ENCODE measurements at places on chromosomes 12 and 14.

DNA sequence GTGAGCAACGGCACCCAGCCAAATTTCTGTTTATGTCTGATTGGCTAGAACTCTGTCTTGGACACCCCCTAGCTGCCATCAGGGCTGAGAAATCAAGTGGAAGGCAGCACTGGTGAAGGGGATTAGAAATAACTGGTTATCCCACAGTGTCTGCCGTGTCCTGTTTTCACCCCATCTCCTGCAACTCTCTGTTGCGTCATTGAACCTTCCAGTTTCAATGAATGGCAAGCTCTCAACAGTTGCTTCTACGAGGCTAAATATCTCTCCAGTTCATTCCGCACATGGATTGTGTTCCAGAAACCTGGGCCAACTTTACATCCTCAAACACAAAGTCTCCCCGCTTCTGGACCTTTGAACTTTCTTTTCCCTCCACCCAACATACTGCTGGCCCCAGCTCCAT lies 173.7 kb downstream of the RBM19 start:
- DNase-seq: no peak

GRCh38 chr14:57078054-57078453 lies 190.7 kb downstream of the EXOC5 start:
- no peak for DNase-seq

- DNase-seq: no peak
Measured at GRCh38 chr12:14284184-14284722, 81.2 kb upstream of the ATF7IP start.

DNA sequence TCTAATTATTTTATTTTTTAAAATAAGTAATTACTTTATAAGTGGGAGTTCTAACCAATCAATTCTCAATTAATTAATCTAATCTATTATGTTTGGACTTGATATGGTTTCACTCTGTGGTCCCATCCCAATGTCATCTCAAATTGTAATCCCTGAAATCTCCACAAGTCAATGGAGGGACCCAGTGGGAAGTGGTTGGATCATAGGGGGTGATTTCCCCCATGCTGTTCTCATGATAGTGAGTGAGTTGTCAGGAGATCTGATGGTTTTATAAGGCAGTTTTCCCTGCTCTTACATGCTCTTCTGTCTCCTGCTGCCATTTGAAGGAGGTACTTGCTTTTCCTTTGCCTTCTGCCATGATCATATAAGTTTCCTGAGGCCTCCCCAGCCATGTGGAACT lies 836.1 kb downstream of the GALC start:
- no peak for DNase-seq

GRCh38 chr12:104602896-104603295 lies 146.1 kb downstream of the CHST11 start:
- no peak for DNase-seq

DNA sequence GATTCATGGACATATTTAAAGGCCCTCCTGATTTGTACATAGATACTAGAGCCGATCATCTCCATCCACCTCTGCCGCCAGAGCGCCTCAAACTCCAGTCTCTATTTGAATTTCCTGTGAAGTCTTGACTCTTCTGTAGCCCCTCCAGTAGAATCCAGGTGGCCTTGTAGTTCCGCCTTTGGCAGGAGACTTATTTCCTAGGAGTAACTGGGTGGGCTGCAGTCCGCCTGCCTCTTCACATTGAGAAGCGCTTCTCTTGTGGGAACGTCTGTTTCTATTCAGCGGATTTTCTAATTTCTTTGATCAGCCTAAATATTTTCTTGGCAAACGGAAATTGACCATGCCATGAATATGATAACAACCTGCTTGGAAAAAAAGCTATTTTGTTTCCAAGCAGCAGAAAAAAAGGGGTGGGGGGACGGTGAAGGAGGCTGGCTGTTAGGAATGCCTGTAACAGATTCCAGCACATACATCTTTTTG lies 9.0 kb upstream of the SIX1 start:
- DNase-seq: no peak

DNA sequence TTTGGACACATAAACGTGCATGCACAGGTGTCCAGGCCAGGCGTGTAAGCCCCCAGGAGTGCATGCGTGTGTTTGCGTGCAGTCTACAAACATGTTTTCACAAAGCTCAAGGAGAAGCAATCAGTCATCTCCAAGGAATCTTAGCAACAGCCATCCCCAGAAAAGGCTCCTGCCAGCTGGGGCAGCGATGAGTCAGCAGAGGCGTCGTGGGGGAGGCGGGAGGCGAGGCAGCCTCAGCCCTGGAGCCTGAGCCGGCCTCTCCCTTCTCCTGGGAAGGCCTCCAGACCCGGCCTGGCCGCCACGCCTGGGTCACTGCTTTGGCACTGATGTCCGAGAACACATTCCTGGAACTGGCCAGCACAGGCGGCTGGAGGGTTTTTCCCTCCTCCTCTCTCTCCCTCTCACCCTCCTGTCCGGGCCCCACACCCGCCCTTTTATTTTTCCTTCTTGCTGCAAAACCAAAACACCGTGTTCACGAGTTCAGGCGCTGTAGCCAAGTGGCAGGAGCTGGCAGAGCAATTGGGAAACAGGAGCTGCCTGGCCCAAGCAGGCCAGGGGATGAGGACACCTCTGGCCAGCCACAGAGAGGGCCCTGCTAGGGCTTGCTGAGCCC lies 92.7 kb downstream of the LRRC74A start:
- DNase-seq: no peak

GRCh38 chr14:72552236-72552635 lies 341.7 kb downstream of the DPF3 start:
- no peak for DNase-seq

DNA sequence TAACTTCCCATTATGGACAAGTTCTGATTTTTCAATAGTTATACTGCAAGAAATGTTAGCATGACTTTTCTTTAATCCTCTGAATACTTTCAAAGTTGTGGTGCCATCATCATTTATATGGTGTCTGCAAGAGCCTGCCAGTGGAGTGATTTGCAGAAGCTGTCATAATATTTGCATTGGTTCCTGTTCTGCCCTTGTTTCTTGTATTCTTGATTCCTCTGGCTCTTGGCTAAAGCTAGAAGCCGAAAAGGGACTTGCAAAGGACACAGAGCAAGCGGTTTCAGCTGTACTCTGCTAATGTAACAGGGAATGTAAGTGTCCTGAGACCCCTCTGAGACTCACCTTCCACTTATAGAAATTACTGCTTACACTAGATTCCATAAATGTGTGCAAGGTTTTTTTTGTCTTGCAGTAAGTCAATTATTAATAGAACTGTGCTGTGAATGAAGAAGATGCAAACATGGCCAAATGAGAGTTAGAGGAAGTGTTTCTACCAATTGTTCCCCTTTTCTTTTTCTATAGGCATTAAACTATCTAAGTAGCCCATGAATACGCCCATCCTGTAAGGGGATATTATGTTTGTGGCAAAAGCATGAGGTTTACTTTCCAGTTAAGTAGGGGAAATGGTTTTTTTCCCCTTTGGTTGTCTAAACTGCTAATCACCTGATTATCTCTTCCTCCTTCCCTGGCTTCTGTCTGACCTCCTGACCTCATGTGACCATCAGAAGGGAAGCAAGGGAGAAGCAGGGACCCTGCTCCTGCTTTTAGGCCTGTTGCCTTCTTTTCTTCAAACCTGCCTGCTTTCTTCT lies 5.3 kb downstream of the DYRK4 start:
- DNase-seq: no peak

GRCh38 chr14:101733211-101733610 lies 28.3 kb upstream of the PPP2R5C start:
- DNase-seq: no peak

- no peak for DNase-seq
Measured at GRCh38 chr12:128801879-128802391, 21.8 kb downstream of the SLC15A4 start.

- DNase-seq: no peak
Measured at GRCh38 chr12:51841727-51842126, 6.8 kb downstream of the FIGNL2 start.

DNA sequence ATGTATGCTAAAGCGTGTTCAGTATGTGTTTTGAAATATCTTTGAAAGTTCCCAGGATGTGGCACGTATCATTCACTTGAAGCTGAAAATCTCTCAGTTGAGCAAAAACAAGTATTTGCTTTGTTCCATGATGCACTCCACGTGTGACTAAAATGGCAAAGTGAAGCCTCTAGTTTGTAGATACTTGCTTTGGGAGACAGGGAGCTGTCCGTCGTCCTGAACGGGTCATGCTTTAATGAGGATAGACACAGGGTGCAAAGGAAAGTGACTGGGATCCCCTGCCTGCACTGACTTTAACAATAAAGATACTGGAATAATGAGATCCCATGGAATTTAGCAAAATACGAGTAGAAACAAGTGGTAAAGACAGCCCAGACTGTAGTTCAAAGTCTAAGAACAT lies 991.4 kb downstream of the NRXN3 start:
- DNase-seq: no peak

DNA sequence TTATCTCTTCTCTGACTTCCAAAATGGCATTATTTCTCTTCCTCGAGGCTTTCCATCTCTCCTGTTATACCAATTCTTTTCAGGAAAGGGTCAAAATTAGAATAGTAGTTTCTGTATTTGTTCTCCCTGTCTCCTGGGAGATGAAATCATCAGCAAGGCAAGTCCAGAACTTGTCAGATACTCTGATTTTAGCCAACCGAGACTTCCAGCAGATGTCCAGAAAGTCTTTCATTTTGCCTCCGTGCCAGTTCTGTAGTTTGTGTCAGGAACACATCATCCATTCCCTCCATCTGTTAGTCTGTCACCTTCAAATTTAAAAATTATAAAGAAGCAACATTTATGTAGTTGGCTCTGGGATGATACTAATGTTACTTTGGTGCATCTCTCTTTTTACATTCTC lies 275.7 kb downstream of the CCDC59 start:
- DNase-seq: no peak

DNA sequence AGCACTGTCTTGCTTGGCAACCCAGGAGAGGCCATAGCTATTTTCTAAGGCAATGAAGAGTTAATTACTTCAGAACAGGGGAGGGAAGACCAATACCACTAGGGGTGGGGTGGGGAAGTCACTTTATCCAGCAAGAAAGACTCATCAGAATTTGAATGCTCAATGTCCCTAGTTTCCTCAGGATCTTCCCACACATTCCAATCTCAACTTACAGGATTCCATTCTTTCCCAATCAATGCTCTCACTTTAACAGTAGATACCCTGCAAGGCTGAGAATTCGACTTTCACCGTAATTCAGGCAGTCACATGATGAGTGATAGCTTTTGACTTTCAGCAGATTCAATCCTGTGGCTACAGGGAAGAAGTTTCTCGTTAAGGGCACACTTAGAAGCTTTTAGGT lies 526.6 kb upstream of the SEL1L start:
- no peak for DNase-seq

Measured in activated T-helper 1 cell treated with anti-CD3 and anti-CD28 coated beads, Interleukin-2, amount 50 U/mL, for 16 hours (primary cell).